ENCODE measurements at places on chromosomes 1 and 21.

- no peak overlapping the region for H3K4me3 ChIP-seq
- DNase-seq, result no peak
- H3K4me1 ChIP-seq, result peaks cover 4% of the 10 kb centered on the region
- peaks cover 99% of the 10 kb centered on the region for H3K36me3 ChIP-seq
Observed at GRCh38 chr21:46564391-46564790, 40.5 kb downstream of the S100B start.

DNA sequence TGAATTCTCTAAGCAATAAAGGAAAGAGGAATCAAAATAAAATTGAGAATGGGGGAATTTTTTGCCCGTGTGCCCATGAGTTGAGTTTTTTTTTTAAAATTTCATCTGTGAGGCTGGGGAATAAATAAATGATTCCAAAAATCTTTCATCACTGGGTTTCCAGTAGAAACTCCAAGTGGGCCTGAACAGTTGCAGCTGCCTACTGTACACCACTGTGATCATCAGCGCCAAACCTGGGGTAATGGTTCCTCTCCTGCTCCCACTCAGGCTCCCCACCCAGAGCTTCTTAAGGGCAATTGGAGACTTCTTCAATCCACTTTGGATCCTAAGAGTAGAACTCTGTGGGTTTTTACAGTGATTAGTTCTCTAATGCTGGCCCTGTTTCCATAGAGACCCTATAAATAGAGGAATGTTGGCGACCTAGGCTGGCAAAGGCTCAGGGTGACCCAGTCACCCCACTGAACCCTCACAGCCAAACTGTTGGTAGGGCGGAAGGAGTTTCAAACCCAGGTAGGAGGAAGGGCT is 9.3 kb downstream of the TMCC2 start:
- DNase-seq, result no peak
- H3K27me3 ChIP-seq, result no peaks in the 10 kb centered on the region
- H3K4me3 ChIP-seq, result no peak overlapping the region
- H3K4me1 ChIP-seq, result peaks cover 8% of the 10 kb centered on the region

GRCh38 chr1:15128520-15129313 is 24.8 kb upstream of the TMEM51 start:
- no peak overlapping the region for H3K4me3 ChIP-seq
- H3K4me1 ChIP-seq, result peaks cover 2% of the 10 kb centered on the region
- no peaks in the 10 kb centered on the region for H3K36me3 ChIP-seq
- H3K27ac ChIP-seq, result no peak overlapping the region
- peak; percentile 76 for DNase-seq
- peaks cover 59% of the 10 kb centered on the region for H3K27me3 ChIP-seq

GRCh38 chr1:167479331-167479979 is 38.9 kb downstream of the CD247 start:
- no peak overlapping the region for H3K4me3 ChIP-seq
- no peak overlapping the region for H3K27ac ChIP-seq
- H3K27me3 ChIP-seq, result peaks cover 8% of the 10 kb centered on the region
- no peak for DNase-seq
- no peaks in the 10 kb centered on the region for H3K36me3 ChIP-seq

GRCh38 chr1:202164271-202165037 is 4.1 kb upstream of the PTPN7 start:
- peaks cover 7% of the 10 kb centered on the region for H3K4me1 ChIP-seq
- no peaks in the 10 kb centered on the region for H3K36me3 ChIP-seq
- DNase-seq, result no peak
- H3K27me3 ChIP-seq, result peaks cover 64% of the 10 kb centered on the region

DNA sequence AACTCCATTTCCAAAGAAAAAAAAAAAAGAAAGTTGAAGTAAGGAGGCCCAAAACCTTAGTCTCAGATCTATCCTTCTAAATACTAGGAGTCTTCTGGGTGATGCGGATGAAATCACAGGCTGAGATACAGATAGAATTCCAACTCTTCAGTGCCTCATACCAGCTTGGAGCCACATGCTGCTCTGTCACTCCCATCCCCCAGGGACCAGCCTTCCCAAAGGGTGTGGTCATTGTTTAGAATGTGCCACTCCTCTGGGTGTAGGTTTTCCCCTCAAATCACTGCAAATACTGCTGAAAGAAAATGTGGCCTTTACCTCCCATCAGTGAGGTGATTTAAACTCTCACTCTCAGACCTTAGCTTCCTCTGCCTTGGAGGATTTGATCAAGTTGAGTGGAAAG is 112.9 kb downstream of the CDC7 start:
- no peaks in the 10 kb centered on the region for H3K36me3 ChIP-seq
- H3K27me3 ChIP-seq, result no peaks in the 10 kb centered on the region
- H3K4me1 ChIP-seq, result peaks cover 11% of the 10 kb centered on the region
- no peak overlapping the region for H3K27ac ChIP-seq
- DNase-seq, result no peak
- H3K4me3 ChIP-seq, result no peak overlapping the region

DNA sequence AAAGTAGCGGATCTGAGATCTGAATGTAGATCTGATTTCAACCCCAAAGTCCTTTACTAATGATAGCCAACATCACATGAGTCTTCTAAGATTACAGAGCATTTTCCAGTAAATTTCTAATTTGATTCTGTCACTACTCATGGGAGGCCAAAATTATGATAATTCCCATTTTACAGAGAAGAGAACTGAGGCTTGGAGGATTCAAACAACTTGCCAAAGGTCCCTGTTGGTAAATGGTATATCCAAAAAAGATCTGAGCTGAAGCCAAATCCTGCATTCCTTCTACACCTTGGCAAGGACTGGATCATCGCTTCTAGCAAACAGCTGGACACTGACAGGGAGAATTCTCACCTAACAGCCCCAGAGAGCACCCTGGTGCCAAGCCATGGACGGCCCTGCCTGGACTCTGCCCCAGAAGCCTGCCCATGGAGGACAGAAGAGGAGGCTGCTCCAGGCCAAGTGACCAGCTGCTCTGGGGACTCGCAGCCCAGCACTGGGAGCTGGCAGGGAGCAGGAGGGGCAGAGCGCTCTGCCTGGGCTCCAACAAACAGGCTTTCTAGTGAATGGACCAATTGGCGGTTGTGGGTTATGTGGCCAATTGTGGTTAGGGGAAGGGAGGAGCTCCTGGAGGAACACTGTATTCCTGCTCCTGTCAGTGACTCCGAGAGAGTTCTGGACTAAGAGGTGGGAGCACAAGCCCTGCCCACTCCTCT is 6.4 kb upstream of the CSF1 start:
- H3K27me3 ChIP-seq, result no peaks in the 10 kb centered on the region
- no peaks in the 10 kb centered on the region for H3K36me3 ChIP-seq
- no peak overlapping the region for H3K4me3 ChIP-seq

GRCh38 chr1:30747033-30748008 is 10.3 kb downstream of the LAPTM5 start:
- peaks cover 19% of the 10 kb centered on the region for H3K4me1 ChIP-seq
- no peak overlapping the region for H3K27ac ChIP-seq
- no peaks in the 10 kb centered on the region for H3K36me3 ChIP-seq
- no peak overlapping the region for H3K4me3 ChIP-seq
- H3K27me3 ChIP-seq, result peaks cover 31% of the 10 kb centered on the region
- no peak for DNase-seq

DNA sequence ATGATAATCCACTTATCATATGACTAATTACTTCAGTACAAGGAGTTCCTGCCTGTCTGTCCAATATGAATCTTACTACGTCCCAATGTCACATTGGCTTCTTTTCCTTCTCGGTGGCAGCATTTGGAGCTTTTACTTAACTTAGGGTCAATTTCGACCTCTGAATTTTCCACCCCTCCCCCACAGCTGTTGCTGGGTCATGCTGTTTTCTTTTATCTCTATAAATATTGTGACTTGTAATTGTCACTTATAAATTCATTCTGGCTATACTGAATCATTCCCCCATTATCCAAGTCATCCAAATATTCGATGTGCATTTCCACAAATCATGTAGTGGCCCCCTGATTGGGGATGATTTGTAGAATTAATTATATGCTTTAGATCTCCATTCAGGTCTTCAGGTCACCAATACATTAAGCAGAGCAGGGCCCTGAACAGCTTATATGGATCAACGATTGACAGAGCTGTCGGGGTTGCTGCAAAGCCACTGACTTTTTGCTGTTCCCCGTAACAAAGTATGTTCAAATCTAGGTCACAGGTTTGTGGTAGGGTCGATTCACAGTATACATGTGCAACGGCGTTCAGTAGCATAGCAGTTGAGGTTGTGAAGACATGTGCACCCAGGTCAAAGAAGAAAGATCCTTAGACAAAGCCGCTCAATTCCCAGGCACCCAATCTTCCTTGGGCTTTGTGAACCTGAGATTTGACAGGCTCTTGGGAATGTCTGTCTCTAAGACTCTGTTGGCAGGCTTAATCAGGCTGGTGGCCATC is 18.3 kb upstream of the RNU1-4 start:
- no peaks in the 10 kb centered on the region for H3K36me3 ChIP-seq
- H3K4me3 ChIP-seq, result no peak overlapping the region
- H3K27ac ChIP-seq, result no peak overlapping the region
- DNase-seq, result no peak
- peaks cover 27% of the 10 kb centered on the region for H3K27me3 ChIP-seq

DNA sequence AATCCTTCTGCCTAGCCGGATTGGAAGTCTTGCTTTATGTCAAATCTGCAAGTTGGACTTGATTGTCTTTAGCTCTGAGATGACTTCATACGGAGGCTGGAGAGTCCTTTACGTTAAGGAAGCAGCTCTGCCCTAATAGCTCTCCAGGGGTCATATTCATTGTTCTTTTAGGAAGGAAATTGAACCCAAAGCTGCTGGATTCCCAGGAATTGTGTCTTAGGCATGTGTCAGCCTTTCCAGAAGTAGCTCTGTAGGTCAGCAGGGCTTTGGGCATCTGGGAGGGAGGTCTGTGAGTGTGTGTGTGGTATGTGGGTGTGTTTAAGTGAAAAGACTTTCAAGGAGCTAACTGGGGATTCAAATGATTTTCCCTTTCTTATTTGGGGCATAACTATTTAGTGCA is 82.4 kb downstream of the ABCA4 start:
- DNase-seq, result peak; percentile 71
- no peaks in the 10 kb centered on the region for H3K36me3 ChIP-seq
- peaks cover 10% of the 10 kb centered on the region for H3K4me1 ChIP-seq
- H3K27ac ChIP-seq, result no peak overlapping the region

DNA sequence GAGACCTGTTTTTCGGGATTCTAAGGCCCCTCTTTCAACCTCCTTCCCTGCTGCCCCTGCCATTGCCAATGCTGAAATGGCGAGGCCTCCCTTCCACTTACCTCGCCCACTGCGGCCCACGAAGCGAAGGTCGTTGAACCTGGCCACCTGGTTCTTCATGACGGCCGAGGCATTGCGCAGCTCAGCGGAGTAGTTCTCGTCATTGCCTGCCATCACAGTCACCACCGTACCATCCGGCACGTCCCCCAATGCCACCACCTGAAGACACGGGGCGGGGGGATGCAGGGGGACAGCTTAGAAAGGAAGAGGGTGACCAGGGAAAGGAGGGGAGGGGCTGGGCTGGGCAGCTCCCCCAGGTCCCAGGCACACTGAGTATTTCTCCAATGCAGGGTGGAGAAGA is 2.6 kb downstream of the RUNX3 start:
- no peak overlapping the region for H3K27ac ChIP-seq
- DNase-seq, result no peak
- H3K27me3 ChIP-seq, result peaks cover 90% of the 10 kb centered on the region
- peaks cover 18% of the 10 kb centered on the region for H3K4me1 ChIP-seq
- H3K36me3 ChIP-seq, result no peaks in the 10 kb centered on the region

GRCh38 chr1:170731566-170732251 is 67.8 kb downstream of the PRRX1 start:
- no peaks in the 10 kb centered on the region for H3K27me3 ChIP-seq
- H3K4me1 ChIP-seq, result peaks cover 2% of the 10 kb centered on the region
- no peak overlapping the region for H3K27ac ChIP-seq

- no peaks in the 10 kb centered on the region for H3K4me1 ChIP-seq
- H3K4me3 ChIP-seq, result no peak overlapping the region
- DNase-seq, result peak; percentile 9
- no peaks in the 10 kb centered on the region for H3K36me3 ChIP-seq
Observed at GRCh38 chr1:182674346-182675246, 9.8 kb downstream of the RGS8 start.

DNA sequence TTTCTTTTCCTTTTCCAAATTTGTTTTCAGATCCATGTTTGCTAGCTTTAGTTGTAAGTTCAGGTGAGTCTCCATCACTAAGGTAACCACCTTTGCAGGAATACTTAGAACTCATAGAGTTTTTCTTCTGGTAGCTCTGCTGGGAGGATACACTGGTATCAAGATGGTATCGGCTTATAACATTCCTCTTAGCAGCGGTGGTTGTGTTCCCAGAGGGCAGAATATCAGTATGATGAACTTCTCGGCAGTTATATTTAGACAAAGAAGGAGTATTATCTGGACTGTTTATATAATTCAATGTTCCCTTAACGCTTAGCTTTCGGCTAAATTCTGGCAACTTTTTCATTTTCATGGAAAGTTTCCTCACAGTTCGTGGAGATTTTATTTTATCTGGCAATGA is 18.1 kb downstream of the SYDE2 start:
- no peak overlapping the region for H3K4me3 ChIP-seq
- no peaks in the 10 kb centered on the region for H3K27me3 ChIP-seq
- DNase-seq, result no peak
- H3K27ac ChIP-seq, result no peak overlapping the region
- no peaks in the 10 kb centered on the region for H3K4me1 ChIP-seq

- H3K27ac ChIP-seq, result no peak overlapping the region
- no peaks in the 10 kb centered on the region for H3K27me3 ChIP-seq
- peaks cover 5% of the 10 kb centered on the region for H3K4me1 ChIP-seq
- H3K4me3 ChIP-seq, result no peak overlapping the region
Observed at GRCh38 chr1:174967845-174968705, 31.7 kb upstream of the CACYBP start.

DNA sequence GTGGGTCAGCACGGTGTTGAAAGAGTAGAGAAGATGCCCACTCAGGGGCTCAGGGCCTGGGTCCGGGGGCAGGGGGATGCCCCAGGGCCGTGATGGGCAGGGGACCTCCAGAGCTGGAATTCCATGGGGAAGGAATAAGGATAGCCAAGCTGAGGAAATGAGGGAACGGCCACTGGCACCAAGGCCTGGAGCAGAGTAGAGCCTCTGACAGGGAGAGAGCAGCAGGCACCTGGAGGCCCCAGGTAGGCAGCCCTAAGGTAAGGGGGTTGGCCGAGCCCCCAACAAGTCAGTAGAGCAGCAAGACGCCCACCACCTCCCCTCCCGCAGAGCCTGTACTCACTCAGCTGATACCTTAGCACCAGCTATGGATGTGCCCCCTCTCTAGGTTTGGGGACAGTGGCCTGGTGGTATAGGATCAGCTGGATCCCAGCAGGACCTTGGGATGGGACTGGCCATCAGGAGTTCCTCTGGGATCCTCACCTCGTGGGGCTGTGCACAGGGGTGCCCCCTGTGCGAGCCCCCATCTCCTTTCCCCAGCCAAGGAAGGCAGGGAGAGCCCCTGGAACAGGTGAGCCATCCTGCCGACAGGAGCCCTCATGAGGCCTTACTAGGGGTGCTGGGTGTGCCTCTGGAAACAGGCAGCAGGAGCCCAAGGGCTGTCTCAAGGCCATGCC is 21.0 kb upstream of the ARF1 start:
- no peak overlapping the region for H3K27ac ChIP-seq
- no peak overlapping the region for H3K4me3 ChIP-seq
- peaks cover 1% of the 10 kb centered on the region for H3K4me1 ChIP-seq
- no peaks in the 10 kb centered on the region for H3K36me3 ChIP-seq

GRCh38 chr1:3864884-3865283 is 7.6 kb downstream of the DFFB start:
- DNase-seq, result no peak
- H3K27ac ChIP-seq, result no peak overlapping the region
- peaks cover 30% of the 10 kb centered on the region for H3K36me3 ChIP-seq
- H3K4me3 ChIP-seq, result no peak overlapping the region
- peaks cover 13% of the 10 kb centered on the region for H3K4me1 ChIP-seq

GRCh38 chr21:36518883-36519492 is 39.1 kb upstream of the CLDN14 start:
- H3K4me1 ChIP-seq, result peaks cover 2% of the 10 kb centered on the region
- H3K27me3 ChIP-seq, result peaks cover 37% of the 10 kb centered on the region
- no peaks in the 10 kb centered on the region for H3K36me3 ChIP-seq
- no peak overlapping the region for H3K27ac ChIP-seq
- no peak overlapping the region for H3K4me3 ChIP-seq

Measured in mesenchymal stem cell (in vitro differentiated cells and primary cell).